ENCODE measurements at places on chromosomes 1 and 21.

GRCh38 chr1:48936436-48936835 lies 159.7 kb upstream of the BEND5 start:
- DNase-seq, result peak; percentile 16

- peak; percentile 20 for DNase-seq
These were observed 130.8 kb upstream of the SGIP1 start for GRCh38 chr1:66403007-66403731.

- no peak for DNase-seq
These were observed 84.8 kb downstream of the NEK7 start for GRCh38 chr1:198241553-198241952.

DNA sequence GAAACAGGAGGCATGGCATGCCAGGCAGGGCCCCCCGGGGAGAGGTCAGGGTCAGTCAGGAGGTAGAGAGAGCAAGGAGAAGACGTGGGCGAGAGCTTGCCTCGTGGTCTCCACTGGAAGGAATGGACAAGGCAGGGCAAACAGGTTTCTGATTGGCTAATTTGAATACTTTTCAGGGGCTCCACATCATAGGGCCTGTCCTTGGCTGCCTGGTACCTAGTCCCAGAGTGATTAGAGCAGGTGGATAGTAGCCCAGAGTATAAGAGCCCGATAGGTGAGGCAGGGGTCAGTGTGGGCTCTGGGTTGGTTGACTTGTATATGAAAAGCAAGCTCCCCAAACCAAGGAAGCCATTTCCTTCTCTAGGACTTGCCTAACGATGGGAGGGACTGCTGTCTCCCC lies 178.6 kb downstream of the ZP4 start:
- DNase-seq, result no peak

DNA sequence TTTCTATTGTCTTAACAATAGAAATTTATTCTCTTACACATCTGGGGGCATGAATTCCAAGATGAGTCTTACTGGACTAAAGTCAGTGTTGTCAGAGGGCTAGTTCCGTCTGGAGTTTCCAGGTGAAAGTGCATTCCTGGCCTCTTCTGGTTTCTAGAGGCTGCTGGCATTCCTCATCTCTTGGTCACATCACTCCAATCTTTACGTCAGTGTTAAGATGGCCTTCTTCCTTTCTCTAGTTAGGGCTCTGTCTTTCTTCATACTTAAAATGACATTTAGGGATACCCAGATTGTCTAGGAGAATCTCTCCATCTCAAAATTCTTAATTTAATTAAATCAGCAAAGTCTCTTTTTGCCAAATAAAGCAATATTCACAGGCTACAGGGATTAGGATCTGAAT lies 13.3 kb upstream of the PDC start:
- peak; percentile 46 for DNase-seq

DNA sequence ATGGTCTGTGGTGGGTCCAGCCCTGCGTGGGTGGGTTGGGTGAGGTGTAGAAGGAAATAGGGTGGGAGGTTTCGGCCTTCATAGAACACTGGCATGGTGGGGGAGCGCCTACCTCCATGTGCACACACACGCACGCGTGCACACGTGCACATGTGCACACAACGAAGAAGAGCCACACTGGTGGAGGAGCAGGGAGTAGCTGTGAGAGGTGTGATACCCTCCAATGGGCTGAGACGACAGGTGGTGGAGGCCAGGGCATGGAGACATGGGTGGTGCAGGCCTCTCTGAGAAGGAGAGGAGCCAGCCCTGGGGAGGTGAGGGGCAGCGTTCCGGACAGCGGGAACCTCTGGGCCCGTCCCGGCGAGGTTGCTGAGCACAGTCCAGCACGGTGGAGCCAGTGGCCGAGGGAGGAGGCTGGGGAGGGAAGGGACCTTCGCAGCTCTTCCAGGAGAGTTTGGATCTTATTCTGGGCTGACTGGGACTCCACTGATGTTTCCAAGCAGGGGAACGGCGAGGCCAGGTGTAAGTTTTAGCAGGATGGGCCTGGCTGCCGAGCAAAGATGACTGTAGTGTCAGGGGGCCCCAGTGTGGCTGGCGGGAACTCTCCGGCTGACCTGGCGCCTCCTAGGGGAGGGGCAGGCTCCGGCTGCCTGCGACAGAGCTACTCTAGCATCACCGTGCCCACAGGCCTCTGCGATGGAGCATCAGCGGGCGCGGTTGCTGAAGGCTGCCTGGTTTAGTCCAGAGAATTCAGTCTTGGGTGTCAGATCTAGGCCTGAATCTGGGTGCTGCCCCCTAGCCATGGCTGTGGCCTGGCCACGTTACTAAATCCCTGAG lies 107.2 kb downstream of the ARHGEF10L start:
- DNase-seq, result no peak

DNA sequence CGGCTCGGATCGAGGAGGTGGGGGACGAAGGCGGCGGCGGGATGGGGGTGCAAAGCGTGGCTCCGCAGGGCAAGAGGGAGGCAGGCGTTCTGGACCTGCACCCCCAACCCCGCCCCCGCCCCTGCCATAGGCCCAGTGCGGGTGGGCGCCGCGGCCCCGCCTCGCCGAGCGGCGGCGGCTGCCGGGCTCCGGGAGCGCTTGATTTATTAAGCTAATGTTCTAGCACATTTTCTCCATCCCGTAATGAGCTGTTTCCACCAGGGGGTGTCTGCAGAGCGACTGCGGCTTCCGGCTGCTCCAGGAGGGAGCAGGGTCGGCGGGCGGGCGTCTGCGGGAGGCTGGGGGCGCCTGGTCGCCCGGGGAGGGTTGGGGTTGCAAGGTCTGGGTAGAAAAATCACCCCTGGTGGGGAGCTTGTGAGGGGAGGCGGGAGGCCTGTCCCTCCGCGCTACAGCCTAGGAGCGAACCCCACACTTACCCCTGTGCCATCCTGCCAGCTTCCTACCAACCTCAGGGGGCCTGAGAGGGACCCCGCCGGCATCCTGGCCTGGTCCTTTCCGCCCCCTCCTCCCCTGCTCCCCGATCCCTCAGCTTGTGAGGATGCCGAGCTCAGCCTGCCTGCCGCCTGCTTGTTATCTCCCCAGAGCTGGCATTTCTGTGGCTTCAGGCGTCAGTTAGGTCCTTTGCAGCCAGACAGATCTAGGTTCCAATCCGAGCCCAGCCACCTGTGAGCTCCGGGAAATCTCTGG lies 48.5 kb upstream of the ACOT11 start:
- peak; percentile 60 for DNase-seq

GRCh38 chr1:154878371-154879037 lies 8.4 kb upstream of the KCNN3 start:
- peak; percentile 74 for DNase-seq

GRCh38 chr1:101653482-101653946 lies 343.2 kb downstream of the OLFM3 start:
- DNase-seq, result peak; percentile 56

- no peak for DNase-seq
These were observed 3.0 kb downstream of the FUBP1 start for GRCh38 chr1:77975907-77976306.

DNA sequence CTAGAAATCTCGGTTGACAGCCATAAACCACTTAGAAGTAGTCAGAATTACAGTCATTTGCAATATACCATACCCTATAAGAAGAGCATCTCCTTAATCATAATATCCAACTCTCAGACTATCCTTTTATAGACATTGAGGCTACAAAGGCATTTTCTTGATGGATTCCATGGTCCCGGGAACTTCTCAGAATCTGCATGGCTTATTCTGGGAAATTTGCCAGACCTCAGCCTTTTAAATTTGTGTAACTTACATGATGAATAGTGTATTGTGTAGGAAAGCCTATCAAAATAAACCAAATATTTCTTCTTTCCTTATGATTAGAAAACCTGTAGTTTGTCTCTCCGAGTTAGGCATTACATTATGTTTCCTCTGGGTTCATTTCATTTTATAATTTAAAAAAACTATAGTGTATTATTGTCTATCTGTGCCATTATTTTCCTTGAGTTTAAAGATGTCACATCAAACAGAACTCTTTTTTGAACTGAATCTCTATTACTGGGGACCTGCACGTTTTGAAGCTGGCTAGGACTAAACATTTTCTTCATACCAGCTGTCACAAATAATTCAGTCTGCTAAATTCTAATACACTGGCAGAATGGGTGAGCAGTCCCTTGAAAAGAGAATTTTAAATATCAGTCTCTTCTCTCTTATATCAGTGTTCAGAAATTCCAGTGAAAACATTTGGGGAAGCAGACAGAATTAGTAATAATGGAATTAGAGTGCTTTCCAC lies 102.9 kb downstream of the GABPA start:
- peak; percentile 65 for DNase-seq

GRCh38 chr1:118340928-118341910 lies 156.2 kb upstream of the SPAG17 start:
- no peak for DNase-seq

- peak; percentile 63 for DNase-seq
These were observed 112.3 kb upstream of the NFIA start for GRCh38 chr1:60969971-60970509.

- DNase-seq, result peak; percentile 20
These were observed 28.5 kb downstream of the PODN start for GRCh38 chr1:53090227-53091147.

DNA sequence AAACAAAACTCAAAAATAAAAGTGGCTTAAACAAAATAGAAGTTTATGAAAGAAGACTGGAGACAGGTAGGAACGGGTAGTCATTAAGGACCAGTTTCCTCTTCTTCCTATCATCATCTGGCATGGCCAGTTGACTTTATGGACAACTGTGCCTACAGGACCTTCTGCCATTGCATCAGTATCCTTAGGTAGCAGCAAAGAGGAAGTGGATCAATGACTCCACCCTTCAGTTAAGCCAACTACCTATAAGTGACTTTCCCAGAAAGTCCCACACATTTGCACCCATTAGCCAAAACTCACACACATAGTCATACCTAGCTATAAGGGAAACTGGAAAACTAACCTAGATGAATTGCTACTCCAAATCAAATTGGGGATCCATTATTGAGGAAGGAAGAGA lies 51.7 kb downstream of the RASAL2 start:
- no peak for DNase-seq

- no peak for DNase-seq
These were observed 131.5 kb downstream of the PLPP3 start for GRCh38 chr1:56447823-56448222.
